Endodermal cell (in vitro differentiated cells): ENCODE measurements at places on chromosomes 6 and 20. TPM values are rescaled to one million over a fixed set of nuclear protein-coding genes. Genes with fewer than 3 reads are reported as not detected.

- no peak for DNase-seq
These were observed 503.5 kb upstream of the CITED2 start for GRCh38 chr6:139877828-139878405.

DNA sequence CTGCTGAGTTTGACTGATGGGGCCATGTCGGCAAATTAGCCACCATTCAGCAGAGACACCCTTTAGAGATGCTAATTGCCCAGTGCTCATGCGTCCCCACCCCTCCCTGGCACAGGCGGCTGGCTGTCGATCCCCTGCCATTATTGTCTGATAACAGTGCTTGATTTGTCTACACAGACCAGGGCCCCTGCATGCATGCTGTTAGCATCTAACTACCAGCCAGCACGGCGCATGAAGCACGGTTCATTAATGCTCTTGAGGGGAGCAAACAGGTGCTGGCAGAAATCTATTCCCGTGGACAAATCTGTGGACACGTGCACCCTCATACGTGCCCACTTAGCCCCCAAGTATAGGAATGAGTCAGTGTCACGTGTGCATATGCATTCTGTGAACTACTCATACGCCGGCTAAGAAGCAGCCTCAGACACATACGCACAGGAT lies 32.2 kb downstream of the KCNB1 start:
- DNase-seq, result peak; percentile 63

DNA sequence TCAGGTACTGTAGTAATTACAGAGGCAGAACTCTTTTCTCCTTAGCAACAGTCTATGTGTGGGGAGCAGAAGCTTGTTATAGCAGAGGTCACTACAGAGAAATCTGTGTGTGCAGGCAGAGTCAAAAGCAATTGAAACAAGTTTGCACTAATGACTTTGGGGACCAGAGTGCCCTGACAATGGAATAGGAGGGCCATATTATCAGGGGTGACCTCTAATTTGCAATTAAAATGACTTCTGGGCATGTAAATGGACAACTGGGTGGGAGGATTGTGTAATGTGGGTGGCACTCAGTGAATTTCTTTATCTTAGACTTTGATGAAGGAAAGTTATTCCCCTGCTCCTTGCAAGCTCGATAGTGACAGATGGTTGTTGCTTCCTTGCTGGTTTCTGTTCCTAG lies 127.2 kb downstream of the PLCB4 start:
- DNase-seq, result no peak

DNA sequence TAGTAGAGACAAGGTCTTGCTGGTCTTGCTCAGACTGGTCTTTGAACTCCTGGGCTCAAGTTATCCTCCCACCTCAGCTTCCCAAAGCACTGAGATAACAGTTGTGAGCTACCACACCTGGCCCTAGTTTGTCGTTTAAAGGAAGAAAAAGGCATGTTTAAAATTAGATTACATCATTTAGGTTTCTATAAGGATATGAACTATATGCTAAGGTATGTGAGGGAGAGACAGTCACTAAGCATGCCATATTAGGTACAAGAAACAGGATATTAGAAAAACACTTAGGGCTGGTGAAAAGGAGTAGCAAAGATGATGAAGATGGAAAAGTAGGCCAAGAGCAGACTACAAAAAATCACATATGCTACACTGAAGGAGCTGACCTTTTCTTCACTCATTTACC lies 106.4 kb downstream of the ASCC3 start:
- DNase-seq, result no peak

DNA sequence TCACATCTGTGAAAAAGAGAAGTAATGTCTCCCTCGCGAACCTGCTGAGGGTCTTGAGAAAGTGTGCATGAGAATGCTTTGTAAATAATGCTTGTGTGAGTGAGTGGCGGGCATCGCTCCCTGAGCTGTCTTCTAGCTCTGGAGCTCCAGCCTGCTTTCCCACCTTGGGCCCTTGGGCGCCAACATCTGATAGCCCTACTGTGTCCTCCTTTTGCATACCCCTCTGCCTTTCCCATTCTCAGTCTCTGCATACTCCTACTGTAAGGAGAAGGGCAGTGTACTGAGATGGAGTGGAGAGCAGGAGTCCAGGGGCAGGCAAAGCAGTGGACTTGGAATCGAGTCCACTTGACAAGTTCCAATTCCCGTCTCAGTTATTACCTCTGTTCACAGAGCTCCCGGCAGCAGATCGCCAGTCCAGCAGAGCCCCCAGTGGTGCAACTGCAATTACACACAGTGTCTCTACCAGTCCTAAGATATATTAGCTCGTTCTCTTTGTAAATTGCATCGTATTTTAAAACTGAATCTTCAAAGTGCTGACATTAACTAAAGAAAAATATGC lies 847 bp upstream of the NCR2 start:
- DNase-seq, result no peak

The NFS1 gene
- total RNA-seq, result 14.2 to 30.9 TPM (median 24.6 TPM) in 3 replicates

The PIM1 gene
- total RNA-seq, result 42.7 and 43.9 TPM in 2 replicates

The MTG2 gene
- 26.8 and 29.6 TPM in 2 replicates for total RNA-seq

The LATS1 gene
- 29.8 and 34.7 TPM in 2 replicates for total RNA-seq

The OXT gene
- not detected in 3 replicates for total RNA-seq
